ENCODE measurements at places on chromosomes 5 and 9. TPM values are rescaled to one million over a fixed set of nuclear protein-coding genes. Genes with fewer than 3 reads are reported as not detected.

The SLC34A3 gene
- 1.4 TPM for total RNA-seq

DNA sequence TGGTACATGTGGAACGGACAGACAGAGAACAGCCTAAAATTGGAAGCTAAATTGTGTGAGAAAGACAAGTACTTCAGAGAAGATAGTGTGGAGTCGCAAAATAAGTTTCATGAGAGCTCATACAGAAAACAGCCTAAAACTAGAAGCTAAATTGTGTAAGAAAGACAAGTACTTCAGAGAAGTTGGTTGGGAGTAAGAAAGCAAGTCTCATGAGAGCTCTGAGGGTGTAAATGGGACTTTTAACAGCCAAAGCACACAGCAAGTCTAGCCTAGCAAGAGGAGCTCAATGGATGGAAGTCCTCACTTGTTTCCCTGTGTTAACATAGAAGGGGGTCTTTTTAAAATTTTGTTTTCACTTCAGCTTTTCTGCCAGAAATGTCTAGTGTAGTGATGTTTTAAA, 93.1 kb downstream of the STK32A start:
- no peaks in the 10 kb centered on the region for H3K27me3 ChIP-seq
- H3K4me3 ChIP-seq, result no peak overlapping the region
- no peak overlapping the region for H3K27ac ChIP-seq
- no peak for DNase-seq

DNA sequence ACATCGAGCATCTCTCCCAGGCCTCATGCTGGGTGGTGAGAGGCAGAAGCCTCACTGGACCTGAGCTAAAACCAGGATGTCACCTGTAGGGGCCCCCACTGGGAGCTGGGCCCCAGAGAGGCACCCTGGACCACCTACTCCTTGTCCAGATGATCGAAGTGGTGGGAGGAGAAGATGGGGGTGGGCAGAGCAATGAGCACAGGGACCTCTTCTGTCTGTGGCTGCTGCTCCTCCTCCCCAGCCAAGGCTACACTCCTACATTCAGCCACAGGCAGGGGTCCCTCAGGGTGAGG, 227.5 kb downstream of the CACNA1B start:
- H3K4me3 ChIP-seq, result no peak overlapping the region
- no peaks in the 10 kb centered on the region for H3K36me3 ChIP-seq
- no peak overlapping the region for H3K27ac ChIP-seq
- H3K4me1 ChIP-seq, result no peaks in the 10 kb centered on the region

DNA sequence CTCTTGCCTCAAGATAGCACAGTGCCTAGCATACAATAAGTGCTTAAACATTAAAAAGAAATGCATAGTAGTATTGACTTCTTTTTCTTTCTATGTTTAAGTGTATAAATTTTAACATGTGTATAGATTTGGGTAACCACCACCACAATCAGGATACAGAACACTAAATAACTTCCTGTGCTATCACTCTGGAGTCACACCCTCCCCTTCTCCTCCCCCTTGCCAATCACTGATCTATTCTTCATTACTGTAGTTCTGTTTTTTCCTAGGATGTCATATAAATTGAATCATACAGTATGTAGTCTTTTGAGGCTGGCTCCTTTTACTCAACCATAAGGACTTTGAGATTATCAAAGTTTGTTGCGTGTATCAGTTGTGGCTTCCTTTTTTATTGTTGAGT, 68.5 kb downstream of the OSTF1 start:
- H3K27me3 ChIP-seq, result no peaks in the 10 kb centered on the region
- no peaks in the 10 kb centered on the region for H3K36me3 ChIP-seq
- no peak overlapping the region for H3K27ac ChIP-seq
- no peaks in the 10 kb centered on the region for H3K4me1 ChIP-seq
- DNase-seq, result no peak

The STK32A gene
- total RNA-seq, result not detected

DNA sequence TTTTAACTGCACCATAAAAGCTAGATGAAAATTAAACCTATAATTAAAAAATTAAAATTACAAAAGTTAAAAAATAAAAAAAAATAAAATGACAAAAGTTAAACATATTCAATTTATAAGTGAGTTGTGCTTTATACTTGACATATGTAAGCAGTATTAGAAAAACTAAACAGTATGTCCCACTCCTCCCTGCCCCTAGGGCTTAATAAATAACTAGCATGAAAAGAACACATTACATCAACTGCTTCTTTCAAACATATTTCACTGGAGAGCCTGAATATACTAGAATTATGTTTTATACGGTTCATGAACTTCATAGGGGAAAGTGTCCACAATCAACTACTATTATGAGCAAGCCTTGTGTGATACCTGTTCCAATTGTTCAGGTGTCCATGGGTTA, 47.6 kb downstream of the ECPAS start:
- no peaks in the 10 kb centered on the region for H3K4me1 ChIP-seq
- peaks cover 42% of the 10 kb centered on the region for H3K36me3 ChIP-seq
- H3K27ac ChIP-seq, result no peak overlapping the region

- H3K27ac ChIP-seq, result no peak overlapping the region
- DNase-seq, result no peak
- H3K36me3 ChIP-seq, result no peaks in the 10 kb centered on the region
- H3K4me3 ChIP-seq, result no peak overlapping the region
- H3K27me3 ChIP-seq, result no peaks in the 10 kb centered on the region
Measured at GRCh38 chr5:117177302-117177701, 602.7 kb upstream of the SEMA6A start.

GRCh38 chr5:118068886-118069285, 919.5 kb downstream of the DTWD2 start:
- H3K4me1 ChIP-seq, result no peaks in the 10 kb centered on the region
- H3K36me3 ChIP-seq, result no peaks in the 10 kb centered on the region
- H3K27ac ChIP-seq, result no peak overlapping the region
- no peaks in the 10 kb centered on the region for H3K27me3 ChIP-seq
- no peak for DNase-seq
- no peak overlapping the region for H3K4me3 ChIP-seq

The IL9 gene
- not detected for total RNA-seq

DNA sequence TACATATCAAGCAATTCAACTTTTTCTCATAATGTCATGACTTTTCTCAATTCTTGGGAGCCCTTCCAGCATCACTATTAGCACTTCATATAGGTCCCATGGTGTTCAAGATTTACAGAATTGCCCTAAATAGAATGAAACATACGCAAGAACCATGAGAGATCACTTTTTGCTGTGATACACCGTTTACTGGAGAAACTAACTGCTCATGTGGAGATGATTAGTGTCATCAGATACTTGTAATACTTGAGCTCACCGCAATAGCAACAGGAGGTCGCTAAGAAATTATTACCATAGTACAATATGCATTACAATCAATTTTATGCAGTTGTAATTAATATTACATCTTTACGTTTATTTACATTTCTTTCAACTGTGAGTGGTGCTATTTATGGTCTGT, 4.8 kb upstream of the PCSK5 start:
- DNase-seq, result no peak
- no peak overlapping the region for H3K27ac ChIP-seq
- no peaks in the 10 kb centered on the region for H3K36me3 ChIP-seq
- H3K4me3 ChIP-seq, result no peak overlapping the region
- H3K27me3 ChIP-seq, result no peaks in the 10 kb centered on the region

DNA sequence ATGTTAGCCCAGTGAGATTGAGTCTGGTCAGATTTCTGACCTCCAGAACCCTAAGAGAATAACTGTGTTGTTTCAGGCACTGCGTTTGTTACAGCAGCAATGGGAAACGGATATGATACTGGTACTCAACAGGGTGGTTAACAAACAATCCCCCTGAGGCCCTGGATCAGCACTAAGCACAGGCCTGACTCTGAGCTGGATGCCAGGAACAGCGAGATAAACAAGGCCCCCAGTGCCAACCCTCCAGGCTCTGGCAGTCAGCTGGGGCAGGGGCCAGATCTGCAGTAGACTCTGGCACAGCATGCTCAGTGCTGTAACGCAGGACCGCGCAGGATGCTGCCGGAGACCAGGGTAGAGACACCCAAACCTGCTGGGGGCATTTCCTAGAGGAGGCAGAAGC, 22.1 kb downstream of the CPLX2 start:
- peaks cover 68% of the 10 kb centered on the region for H3K4me1 ChIP-seq
- H3K27me3 ChIP-seq, result no peaks in the 10 kb centered on the region
- no peak overlapping the region for H3K27ac ChIP-seq
- DNase-seq, result no peak

DNA sequence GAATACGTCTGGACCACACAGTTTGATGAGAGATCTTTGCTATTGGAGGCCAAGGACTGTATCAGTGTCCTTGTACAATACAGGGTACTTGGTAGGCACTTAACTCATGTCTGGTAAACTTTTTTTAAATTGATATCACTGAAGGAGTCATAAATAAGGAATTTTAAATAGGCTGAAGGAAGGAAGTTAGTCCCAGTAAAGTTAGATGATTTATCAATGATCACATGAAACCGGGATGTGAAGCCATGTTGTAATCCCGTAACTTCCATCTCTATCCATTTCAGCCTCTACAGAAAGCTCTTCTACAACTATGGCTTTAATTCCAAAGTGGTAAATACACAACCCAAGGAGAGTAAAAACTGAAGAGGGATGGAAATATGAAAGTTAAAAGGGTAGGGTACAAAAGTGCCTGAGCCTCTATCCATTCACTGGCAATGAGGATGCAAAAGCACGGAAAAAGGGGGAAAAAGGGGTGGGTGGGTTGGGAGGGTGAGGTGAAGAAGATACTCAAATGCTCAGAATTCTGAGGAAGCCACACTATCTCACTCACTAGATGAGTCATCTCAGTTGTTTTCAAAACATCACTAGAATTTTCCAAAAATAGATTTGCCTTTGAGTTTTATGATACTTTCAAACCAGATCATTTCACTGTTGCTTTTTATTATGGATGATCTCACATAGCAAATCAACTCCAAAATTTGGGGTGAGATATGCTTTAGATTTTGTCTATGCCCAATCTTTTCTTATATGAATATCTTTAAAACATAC, 1053.5 kb downstream of the NR2F1-AS1 start:
- no peaks in the 10 kb centered on the region for H3K27me3 ChIP-seq
- no peak overlapping the region for H3K4me3 ChIP-seq
- H3K4me1 ChIP-seq, result no peaks in the 10 kb centered on the region
- H3K36me3 ChIP-seq, result no peaks in the 10 kb centered on the region

The FRMPD1 gene
- total RNA-seq, result not detected

The FIBCD1 gene
- 4.1 TPM for total RNA-seq

DNA sequence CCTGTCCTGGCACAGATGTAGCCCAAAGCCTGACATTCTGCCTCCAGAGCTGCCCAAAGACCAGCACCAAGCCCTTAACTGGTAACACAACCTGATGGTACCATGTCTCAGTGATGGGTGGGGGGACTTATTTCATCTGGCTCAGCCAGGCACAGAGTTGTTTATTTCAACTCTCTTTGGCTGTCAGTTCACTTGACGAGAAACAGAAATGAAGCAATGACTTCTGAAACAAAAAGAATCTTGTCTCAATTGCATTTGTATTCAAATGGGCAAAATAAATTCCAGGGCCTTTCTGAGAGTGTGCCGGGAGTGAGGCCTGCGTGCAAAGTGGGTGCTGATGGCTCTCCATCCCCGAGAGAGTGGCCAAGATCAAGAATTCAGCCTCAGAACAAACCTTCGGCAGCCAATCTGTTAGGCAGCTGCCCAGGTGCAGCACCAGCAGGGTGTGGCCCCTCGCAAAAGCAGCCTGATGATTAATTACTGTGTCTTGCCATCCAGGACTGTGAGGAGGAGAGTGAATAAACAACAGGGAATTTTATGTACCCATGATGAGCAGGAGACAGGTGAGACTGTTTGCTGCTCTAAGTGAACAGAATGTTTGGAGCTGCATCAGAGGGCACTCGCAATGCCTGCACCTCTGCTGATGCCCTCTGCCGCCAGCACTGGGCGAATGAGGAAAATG, 238.0 kb downstream of the HSPA4 start:
- H3K27ac ChIP-seq, result peak overlapping the region; percentile 14
- peak; percentile 87 for DNase-seq
- no peaks in the 10 kb centered on the region for H3K27me3 ChIP-seq
- H3K36me3 ChIP-seq, result no peaks in the 10 kb centered on the region
- H3K4me3 ChIP-seq, result no peak overlapping the region
- H3K4me1 ChIP-seq, result peaks cover 80% of the 10 kb centered on the region

The BARHL1 gene
- not detected for total RNA-seq

The RNF180 gene
- not detected for total RNA-seq

The RPS14 gene
- 2,907 TPM for total RNA-seq

The CRHBP gene
- total RNA-seq, result not detected

DNA sequence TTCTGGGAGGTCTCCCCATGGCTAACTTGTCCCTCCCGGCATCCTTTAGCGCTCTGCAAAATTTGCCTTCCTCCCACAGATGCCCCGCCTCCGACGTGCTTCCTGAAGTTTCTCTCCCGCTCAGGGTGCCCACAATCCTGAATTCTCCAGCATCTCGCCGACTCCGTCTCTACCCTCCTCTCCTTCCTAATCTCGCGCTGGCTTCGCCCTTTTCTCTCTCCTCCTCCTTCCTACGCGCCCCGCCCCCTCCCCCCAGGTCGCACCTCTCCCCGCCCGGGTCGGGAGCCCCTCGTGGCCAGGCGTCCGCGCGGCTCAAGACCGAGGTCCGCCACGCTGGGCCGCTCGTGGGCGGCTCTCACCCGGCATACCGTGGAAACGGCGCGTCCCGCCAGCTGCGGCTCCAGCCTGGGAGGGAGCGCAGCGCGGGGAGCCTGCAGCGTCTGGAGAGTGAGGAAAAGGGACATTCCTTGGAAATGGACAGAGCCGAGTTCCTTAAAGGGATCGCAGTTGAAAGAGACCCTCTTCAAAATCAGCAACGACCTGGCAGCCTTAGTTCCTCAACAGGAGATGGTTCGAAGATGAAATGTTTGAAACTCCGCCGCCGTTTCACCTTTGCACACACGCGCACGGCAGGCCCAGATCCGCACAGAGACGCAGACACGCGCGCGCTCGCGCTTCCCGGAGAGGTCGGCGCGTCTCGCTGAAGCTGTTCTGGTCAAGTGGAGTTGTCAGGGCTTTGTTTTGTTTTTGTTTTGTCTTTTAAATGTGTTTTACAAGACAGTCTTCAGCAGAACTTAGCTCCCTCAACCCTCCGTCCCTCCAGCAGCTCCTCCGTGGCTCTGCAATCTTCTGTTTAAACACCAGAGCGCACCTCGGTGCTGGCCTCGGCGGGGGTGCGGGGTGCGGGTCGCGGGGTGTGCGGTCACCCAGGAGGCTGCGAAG, 5.0 kb upstream of the IRX2 start:
- no peak overlapping the region for H3K27ac ChIP-seq
- peaks cover 44% of the 10 kb centered on the region for H3K4me1 ChIP-seq
- H3K4me3 ChIP-seq, result no peak overlapping the region
- H3K27me3 ChIP-seq, result no peaks in the 10 kb centered on the region

- H3K27ac ChIP-seq, result no peak overlapping the region
- no peak for DNase-seq
- no peaks in the 10 kb centered on the region for H3K36me3 ChIP-seq
- H3K27me3 ChIP-seq, result no peaks in the 10 kb centered on the region
Measured at GRCh38 chr5:103480246-103480645, 82.3 kb downstream of the NUDT12 start.

The F2RL1 gene
- 34.6 TPM for total RNA-seq

The TOR4A gene
- 48.9 TPM for total RNA-seq

The KCNT1 gene
- not detected for total RNA-seq

Measured in PC-9 (cell line).